Esophagus muscularis mucosa (tissue), 4 donors: ENCODE measurements at places on chromosomes 2 and 18.

DNA sequence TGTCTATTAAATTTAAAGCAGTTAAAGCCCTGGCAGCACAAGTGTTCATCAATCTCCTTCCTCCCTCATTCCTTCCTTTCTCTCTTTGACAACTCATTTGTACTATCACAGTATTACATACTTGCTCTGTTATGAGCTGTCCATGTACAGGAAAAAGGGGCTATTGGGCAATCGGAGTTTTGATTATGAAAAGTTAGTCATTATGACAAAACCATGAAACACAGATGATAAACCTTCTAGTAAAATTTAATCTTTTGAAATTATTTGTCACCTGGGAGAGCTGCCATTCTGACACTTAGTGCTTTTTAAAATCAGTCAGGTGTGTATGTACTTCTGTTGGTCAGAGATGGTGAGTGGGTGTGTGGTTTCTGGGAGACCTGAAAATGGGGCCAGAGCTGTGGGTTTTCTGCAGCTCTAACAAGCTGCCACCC is 39.4 kb downstream of the MAP4K4 start:
- no peak for DNase-seq

DNA sequence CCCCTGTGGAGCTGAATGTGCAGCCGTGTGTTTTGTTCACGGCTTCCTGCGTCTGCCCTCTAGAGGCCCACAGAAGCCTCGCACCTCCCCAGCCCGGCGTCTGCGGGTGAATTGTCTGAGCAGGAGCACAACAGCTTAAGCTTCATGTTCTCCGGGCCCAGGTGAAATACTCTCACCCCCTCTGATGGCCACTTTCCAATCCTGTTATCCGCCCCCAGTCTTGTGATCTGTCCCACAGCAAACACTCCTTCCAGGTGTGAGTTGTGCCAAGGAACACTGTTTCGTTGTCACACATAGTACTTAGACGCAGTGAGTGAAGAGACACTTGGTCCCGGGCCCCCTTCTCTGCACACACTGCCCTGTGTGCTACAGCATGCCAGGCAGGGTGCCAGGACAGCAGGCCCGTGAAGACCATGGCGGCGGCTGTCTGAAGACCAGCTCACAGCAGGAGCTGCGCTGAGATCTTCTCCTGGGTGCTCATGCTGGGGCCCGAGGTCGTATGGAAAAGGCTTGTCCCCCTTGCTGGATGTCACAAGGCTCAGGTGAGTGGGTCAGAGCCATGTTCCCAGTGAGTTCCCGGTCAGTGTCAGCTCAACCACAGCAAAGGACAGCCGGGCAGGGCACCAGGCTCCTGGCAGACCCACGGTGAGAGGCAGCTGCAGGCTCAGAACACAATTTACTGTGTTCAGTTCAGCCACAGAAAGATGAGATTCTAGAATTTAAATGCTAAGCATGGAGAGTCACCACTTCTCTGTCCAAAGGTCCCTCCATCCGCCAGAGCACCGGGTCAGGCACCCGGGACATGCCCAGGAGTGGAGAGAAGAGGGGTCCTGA is 6.8 kb upstream of the PXDN start:
- no peak for DNase-seq

DNA sequence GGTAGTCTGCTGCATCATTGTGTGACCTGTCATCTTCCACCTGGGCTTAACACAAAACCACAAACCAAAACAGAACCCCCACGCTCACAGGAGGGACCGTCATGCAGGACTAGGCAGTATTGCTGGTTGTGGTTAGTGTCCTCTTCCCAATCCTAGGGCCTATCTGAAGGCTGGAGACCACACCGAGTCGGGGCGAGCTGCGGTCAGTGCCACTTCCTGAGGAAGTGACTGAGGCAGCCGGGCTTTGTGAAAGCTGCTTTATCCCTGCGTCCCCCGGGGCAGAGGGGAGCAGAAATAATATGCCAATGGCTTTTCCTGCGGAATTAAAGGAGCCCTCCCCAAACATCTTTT is 22.9 kb downstream of the ZNF532 start:
- DNase-seq = no peak

DNA sequence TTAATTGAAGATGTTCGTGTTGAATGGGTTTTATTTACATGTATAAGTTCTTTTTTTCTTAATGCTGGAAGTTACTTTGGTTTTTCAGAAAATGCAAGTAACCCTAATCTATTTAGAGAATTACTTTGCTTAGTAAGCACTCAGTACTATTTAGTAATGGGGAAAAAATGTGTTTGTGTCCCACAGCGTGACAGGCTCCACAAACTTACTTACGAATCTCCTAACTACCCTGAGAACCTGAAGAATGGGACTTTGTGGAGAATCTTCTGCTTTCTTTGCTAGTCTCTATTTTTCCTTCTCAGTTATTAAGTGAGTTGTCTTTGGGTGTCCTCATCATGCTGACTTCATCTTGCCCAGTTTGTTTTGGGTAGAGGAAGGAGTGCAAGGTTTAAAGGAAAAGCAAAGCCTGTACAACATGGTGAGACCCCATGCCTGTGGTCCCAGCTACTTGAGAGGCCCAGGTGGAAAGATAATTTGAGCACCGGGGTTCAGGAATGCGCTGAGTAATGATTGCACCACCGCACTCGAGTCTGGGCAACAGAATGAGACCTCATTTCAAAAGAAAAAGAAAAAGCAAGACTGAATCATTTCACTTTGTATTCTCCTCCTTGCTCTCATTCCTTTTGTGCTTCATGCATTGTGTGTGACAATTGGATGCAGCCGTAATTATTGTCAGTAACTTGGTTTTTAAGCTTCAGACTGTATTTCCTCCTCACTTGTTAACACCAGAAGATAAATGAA is 10.2 kb downstream of the NEDD4L start:
- no peak for DNase-seq

DNA sequence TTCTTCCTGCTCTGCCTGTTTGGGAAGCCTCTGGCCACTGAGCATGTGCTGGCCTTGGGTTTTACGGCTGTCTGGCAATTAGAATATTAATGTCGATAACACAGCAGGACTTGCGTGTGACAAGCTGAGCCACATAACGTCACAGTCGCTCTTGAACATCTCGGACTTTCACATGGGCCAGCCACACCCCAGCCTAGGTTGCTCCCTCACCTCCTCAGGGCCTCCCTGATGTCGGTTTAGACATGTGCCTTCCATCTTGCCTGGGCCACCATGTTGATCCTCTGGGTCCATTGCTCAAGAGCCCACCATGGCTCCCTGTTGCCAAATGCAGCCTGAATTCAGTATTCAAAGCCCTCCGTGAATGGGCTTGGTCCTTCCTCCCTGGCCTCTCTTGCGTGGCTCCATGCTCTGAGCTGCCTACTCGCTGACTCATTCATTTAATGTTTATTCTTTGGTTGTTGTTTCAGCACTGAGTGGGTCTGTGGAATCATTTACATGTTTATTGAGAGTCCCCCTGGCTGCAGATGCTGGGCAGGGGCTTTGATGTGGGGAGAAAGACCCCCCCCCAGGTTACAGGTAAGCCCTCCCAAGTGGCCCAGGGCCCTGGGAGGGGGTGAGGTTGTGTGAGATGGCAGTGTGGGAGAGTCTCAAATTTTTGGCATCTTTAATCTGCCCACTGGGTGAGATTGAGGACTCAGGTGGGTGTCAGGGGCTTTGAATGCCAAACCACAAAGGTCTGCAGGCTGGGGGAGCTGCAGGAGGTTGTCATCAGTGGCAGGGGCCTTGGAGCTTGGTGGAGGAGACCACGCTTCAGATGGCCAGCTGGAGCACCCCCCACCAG is 62.0 kb downstream of the ODC1 start:
- no peak for DNase-seq
